Left ventricle myocardium superior (tissue), 1 donor: ENCODE measurements at places on chromosomes 12 and 14.
A peak's percentile ranks its signal among the peaks of the same experiment; 100 is the strongest.

- no peak for DNase-seq
Observed at GRCh38 chr14:59301354-59301753, 112.9 kb downstream of the DAAM1 start.

GRCh38 chr12:6863033-6863432 is 4.3 kb upstream of the TPI1 start:
- DNase-seq, result no peak

DNA sequence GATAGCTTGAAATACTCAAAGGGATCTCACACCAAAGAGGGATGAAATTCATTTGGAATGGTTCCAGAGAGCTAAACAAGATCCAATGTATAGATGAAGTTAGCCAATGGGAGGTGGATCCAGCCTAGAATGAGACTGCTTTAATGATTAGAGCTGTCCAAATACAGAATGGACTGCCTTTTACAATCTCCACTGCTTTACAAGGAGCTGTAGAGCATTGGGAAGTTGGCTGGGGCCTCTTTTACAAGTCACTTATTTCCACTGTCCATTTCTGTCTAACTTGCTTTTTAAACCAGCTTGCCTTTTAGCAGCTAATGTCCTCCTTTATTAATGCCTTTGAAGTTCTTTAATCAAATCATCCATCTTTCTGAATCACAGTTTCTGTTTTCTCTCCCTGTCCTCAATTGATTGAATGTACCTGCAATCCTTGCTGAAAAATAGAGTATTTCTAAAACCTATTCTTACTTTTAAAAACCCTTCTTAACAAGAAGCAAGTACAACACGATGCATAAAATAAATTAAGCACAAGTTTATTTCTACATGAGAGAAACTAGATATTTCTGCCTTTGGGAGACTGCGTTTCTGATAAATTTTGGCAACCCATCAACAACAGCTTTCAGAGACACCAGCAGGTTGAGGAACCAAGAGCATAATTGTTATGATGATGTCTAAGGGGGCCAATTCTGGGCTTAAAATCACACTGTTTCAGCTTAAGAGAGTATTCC is 3.4 kb upstream of the ATP2A2 start:
- DNase-seq, result no peak

DNA sequence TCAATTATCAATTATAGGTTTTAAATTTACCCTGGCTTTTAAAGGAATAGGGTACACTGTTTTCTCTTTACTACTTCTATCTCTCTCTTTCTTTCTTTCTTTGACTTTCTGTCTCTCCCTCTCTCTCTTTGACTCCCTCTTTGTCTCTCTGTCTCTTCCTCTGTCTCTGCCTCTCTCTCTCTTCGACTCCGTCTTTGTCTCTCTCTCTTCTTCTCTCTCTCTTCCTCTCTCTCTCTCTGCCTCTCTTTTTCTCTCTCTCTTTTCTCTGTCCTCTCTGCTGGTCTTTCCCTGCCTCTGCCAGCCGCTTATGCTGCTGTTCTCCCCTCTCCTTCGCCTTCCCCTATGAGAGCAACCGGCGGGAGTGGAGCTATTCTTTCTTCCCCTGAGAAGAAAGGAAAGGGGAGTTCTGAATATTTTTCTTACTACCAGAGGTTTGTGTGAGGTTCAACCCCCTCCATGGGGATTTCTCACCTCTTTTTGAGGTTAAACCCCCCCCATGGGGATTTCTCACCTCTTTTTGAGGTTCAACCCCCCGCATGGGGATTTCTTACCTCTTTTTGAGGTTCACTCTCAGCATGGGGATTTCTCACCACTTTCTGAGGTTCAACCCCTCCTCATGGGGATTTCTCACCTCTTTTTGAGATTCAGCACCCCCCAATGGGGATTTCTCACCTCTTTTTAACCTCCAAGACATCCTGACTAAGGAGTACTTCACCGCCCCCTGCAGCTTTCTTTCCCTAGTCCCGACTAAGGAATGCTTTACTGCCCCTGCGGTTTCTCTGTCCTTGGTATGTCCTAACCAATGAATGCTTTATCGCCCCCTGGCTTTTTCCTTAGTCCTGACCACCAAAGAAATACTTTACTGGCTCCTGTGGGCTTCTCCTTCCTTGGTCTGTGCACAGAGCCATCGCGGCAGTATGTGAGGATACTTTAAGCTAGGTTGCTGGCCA is 27.4 kb upstream of the DDHD1 start:
- no peak for DNase-seq

GRCh38 chr14:101022121-101022520 is 118.6 kb upstream of the RTL1 start:
- DNase-seq, result peak; percentile 9

- DNase-seq, result no peak
Observed at GRCh38 chr14:70881549-70882177, 25.6 kb upstream of the PCNX1 start.

DNA sequence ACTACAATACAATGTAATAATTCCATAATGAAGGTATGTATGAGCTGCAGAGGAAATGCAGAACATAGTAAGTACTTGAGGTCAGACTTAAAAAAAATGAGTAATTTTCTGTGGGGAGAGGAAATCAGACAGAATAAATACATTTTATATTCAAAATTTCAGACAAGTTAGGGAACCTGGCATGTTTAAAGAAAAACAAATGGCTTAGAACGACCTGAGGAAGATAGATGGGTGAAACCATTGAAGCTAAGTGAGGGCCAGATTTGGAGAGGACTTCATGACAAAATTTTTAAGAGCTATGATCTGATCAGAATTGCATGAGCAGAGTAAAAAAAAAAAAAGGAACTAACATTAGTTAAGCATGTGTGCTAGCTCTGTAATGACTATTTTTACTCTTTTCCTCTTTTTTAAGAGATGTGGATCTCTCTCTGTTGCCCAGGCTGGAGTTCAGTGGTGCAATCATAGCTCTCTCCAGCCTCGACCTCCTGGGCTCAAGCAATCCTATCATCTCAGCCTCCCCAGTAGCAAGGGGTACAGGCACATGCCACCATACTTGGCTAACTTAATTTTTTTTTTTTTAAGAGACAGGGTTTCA is 157.6 kb upstream of the PDE3A start:
- DNase-seq, result no peak

DNA sequence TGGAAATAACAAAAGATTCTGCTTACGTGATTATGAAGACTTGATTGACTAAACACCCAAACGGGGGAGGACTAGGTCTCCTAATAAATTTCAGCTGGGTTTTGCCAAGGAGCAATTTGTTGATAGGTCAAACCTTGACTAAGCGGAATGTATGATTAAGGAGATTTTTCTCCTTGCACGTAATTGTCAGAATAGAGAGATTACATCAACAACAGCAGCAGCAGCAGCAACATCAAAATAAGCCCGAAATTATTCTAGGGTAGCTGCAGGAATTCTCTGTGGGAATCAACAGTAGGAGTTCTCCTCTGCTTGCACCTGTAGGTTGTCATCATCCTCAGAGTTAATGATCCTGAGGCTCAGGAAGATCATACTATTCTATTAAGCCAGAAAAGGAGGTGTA is 10.2 kb downstream of the ELK3 start:
- no peak for DNase-seq

DNA sequence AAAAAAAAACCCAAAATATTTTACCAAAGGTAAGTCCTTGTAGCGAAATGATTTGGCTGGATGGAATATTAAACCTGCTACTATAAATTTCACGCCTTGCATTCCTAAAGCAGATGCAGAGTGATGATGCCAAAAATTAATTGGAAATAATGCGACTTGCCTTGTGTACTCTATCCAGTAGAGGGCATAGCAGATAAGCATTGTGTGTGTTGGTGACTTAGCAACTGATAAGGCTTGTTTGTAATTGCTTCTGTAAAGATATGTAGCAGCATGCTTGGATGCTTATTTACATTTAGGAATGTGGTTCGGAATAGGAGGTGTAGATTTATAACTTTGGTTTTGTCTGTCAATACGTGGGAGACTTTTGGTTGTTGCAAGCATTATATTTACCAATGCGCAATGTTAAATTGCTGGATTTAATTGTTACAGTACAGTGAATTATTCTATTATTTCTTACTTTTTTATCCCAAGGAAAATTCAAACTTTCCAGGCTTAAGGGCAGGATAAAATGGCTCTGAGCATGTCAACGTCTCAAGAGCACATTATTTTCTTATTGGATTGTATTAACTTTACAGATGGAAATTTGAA is 80.5 kb downstream of the TMEM260 start:
- DNase-seq, result no peak

- no peak for DNase-seq
Observed at GRCh38 chr14:94052662-94053061, 26.5 kb downstream of the OTUB2 start.

DNA sequence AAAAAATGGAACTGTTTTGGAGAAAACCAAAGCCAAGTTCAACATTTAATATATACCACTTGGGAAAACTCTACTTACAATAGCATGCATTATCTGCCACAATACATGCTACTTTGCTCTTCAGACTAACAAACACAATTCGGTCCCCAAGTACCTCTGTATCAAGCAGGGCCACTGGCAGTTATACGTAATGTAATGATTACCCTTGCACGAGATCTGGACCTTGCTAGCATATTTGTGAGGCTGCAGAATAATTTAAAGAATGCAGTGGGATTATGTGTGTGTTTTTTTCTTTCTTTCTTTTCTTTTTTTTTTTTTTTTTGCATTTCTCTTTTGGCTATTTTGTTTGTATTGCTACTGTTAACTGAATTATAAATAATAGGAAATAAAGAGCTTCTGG is 22.8 kb upstream of the PYGL start:
- no peak for DNase-seq
